A549 treated with CORT108297 at 1 μM for 4 hours (cell line): ENCODE measurements at places on chromosomes 16 and 17. TPM values are rescaled to one million over a fixed set of nuclear protein-coding genes. Genes with fewer than 3 reads are reported as not detected.

Gene SKAP1
- 0.18 to 0.42 TPM (median 0.37 TPM) in 3 of 5 replicates, not detected in the others for total RNA-seq

Gene ZG16
- not detected in 5 replicates for total RNA-seq

Gene ADAP2
- 2.5 to 3.0 TPM (median 2.8 TPM) in 5 replicates for total RNA-seq

Gene TEKT5
- not detected in 5 replicates for total RNA-seq

Gene P2RX1
- total RNA-seq: 0.05 to 0.07 TPM in 2 of 5 replicates, not detected in the others

Gene SALL1
- 0.11 to 0.39 TPM (median 0.29 TPM) in 5 replicates for total RNA-seq

Gene HCFC1R1
- total RNA-seq: 204 to 258 TPM (median 252 TPM) in 5 replicates

Gene HIC1
- total RNA-seq: 0.60 to 2.0 TPM (median 1.7 TPM) in 5 replicates

Gene TP53TG3F
- 0.06 to 0.19 TPM (median 0.16 TPM) in 3 of 5 replicates, not detected in the others for total RNA-seq

Gene LPO
- not detected in 5 replicates for total RNA-seq

Gene DRC3
- total RNA-seq: 2.2 to 3.2 TPM (median 3.0 TPM) in 5 replicates

Gene ABHD15
- 21.1 to 27.4 TPM (median 25.1 TPM) in 5 replicates for total RNA-seq

Gene KRTAP1-1
- total RNA-seq: not detected in 5 replicates

Gene BMERB1
- total RNA-seq: 70.5 to 89.2 TPM (median 80.5 TPM) in 5 replicates

Gene CLDN7
- total RNA-seq: 0.84 to 1.2 TPM (median 0.97 TPM) in 5 replicates

Gene PPP1R1B
- total RNA-seq: 0.09 TPM in 1 of 5 replicates, not detected in the others

Gene SOX8
- total RNA-seq: 0.65 to 1.7 TPM (median 1.4 TPM) in 5 replicates

Gene C16orf89
- total RNA-seq: 0.22 TPM in 1 of 5 replicates, not detected in the others

Gene PDE6G
- total RNA-seq: 1.5 to 3.5 TPM (median 2.3 TPM) in 5 replicates

Gene MFAP4
- 0.05 to 0.06 TPM in 2 of 5 replicates, not detected in the others for total RNA-seq

Gene ABCA10
- total RNA-seq: 0.07 to 0.15 TPM (median 0.08 TPM) in 5 replicates

Gene MRPS7
- total RNA-seq: 157 to 184 TPM (median 174 TPM) in 5 replicates

Gene RHBDL1
- total RNA-seq: 0.35 to 2.0 TPM (median 1.6 TPM) in 5 replicates

Gene ITGAD
- 0.02 TPM in 1 of 5 replicates, not detected in the others for total RNA-seq

Gene LAT
- total RNA-seq: 3.7 to 6.0 TPM (median 4.7 TPM) in 5 replicates

Gene KRT40
- total RNA-seq: not detected in 5 replicates

Gene WFDC1
- 0.07 TPM in 1 of 5 replicates, not detected in the others for total RNA-seq

Gene TXNDC17
- total RNA-seq: 406 to 462 TPM (median 437 TPM) in 5 replicates

Gene KCNJ18
- 0.06 TPM in 1 of 5 replicates, not detected in the others for total RNA-seq

Gene FAHD1
- total RNA-seq: 47.7 to 53.9 TPM (median 52.3 TPM) in 5 replicates
